D721Med (cell line): ENCODE measurements at places on chromosomes 6 and 20.

DNA sequence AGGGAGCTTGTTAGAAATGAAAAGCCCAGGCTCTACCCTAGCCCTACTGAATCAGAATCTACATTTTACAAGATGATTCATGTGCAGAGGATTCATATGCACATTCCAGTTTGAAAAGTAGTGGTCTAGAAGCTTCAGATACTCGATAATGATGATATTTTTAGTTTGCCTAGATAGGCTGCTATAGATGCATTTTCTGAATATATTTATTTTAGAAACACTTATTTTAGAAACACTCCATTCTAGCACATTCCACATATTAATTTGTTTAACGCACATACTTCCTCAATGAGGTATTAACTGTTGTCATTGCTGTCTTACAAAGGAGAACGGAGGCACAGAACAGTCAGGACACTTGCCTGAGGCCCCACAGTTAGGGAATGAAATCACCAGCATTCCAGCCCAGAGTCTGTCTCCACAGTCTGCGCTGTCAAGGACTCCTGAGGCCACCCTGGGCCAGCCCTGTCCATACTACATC, 64.4 kb downstream of the SNAP25 start:
- no peak for DNase-seq

DNA sequence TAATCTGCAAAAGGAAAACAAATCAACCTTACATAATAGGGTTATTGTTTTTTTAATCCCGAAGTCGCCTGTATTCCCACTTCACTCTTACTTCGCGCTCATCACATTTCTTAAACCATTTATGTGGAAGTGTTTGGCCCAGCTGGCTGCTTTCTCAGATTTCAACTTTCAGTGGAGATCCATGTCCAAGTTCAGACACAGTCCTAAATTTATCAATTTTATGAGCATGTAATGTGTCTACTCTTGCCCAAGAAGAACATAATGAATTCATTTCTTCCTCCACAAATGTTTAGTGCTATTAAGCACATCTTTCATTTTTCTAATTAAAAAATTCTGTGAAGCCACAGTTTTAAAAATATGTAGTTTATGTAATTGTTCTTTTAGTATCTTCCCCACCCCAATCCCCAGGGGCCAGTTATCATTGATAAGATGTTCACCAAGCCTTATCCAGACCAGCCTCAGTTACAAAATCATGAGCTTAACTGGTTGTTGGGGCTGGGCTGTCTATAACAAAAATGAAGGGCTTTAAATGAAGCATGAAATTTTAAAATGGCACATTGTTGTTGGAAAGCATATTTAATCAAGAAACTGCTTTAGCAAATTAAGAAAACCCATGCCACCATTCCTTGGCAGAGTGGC, 151.7 kb downstream of the UST start:
- DNase-seq = no peak

DNA sequence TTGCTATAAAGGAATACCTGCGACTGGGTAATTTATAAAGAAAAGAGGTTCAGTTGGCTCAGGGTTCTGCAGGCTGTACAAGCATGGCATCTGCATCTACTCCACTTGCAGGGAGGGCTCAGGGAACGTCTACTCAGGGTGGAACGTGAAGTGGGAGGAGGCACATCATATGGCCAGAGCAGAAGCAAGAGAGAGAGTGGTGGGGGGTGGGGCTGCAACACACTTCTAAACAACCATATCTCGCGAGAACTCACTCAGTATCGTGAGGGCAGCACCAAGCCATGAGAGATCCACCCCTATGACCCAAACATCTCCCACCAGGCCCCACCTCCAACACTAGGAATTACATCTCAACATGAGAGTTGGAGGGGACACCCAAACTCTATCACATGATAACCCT, 109.8 kb upstream of the SCAF8 start:
- DNase-seq = no peak

- peak; percentile 7 for DNase-seq
Measured at GRCh38 chr6:35084511-35085203, 56.5 kb downstream of the TCP11 start.

- DNase-seq = no peak
Measured at GRCh38 chr6:21522143-21522747, 71.3 kb upstream of the SOX4 start.
